Stimulated activated CD4-positive, alpha-beta T cell treated with anti-CD3 and anti-CD28 coated beads, Interleukin-4, amount 100 ng/mL, for 24 hours (primary cell): ENCODE measurements at places on chromosomes 5 and 9.

GRCh38 chr5:113846941-113847340 lies 333.4 kb downstream of the YTHDC2 start:
- no peak for DNase-seq

DNA sequence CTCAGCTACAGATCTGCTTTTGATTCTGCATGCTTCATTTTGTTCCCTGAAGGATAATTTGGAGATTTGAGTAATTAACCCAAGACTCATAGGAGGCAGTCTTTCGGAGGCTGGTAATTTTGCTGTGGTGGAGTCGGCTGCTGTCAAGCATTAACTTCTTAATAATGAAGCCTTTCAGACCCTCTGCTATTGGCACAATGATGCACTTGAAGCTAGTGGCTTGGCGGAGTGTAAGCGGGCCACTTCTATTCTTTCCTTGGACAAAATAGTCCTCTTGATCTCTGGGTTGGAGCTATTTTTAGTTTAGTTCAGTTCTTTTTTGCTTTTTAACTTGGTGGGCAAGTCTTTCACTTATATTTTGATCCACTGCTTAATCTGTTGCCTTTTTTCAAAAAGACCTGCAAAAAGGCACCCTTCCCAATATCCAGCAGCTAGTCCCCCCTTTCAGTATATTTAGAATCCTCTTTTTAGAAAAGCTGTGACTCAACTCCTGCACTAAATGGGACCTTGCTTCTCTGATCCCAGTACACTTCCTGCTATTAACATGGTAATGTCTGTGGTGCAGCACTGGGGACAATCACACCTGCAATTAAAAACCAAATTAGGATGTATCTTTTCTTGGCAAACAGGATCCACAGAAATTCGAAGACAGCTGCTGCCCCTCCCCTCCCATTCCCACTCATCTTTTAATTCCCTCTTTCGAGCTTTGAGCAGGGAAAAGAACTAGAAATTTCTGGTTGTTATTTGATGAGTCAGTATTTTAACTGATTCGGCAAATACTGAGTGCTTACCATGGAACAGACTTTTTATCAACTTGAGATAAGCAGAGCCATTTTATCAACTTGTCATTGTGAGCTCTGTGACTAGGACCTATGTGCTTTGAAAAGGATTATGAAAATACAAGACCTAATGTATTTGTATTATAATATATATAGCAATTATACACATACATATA lies 169.4 kb upstream of the ANKRD55 start:
- DNase-seq = no peak

GRCh38 chr9:91771864-91772263 lies 178.2 kb downstream of the ROR2 start:
- DNase-seq = no peak

DNA sequence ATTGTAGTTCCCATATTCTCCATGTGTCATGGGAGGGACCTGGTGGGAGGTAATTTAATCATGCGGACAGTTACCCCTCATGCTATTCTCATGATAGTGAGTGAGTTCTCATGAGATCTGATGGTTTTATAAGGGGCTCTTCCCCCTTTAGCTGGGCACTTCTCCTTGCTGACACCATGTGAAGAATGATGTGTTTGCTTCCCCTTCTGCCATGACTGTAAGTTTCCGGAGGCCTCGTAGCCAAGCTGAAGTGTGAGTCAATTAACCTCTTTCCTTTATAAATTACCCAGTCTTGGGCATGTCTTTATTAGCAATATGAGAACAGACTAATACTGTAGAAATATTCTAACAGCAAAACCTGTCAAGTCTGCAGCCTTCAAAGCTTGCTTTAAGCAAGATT lies 293.2 kb downstream of the CTNND2 start:
- DNase-seq = no peak

- DNase-seq = no peak
Measured at GRCh38 chr9:68599826-68600225, 59.1 kb upstream of the TMEM252 start.

DNA sequence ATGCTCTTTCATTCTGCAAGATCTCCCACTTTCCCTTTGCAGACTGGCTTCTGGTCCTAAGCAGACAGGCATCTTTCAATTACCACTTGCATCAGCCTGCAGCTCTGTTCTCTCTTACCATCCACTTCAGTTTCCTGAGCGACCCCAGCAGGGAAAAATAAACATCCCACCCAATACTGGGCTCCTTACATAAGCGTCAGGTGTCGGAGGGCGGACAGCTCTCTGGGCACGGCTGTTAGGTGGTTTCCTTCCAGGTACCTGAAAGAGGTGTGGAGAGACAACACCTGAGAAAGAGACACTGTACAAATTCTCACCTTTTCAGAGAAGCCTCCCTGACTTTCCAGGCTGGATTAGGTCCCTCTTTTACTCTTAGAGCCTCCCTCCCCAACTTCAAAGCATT lies 145.1 kb upstream of the PANK3 start:
- no peak for DNase-seq

DNA sequence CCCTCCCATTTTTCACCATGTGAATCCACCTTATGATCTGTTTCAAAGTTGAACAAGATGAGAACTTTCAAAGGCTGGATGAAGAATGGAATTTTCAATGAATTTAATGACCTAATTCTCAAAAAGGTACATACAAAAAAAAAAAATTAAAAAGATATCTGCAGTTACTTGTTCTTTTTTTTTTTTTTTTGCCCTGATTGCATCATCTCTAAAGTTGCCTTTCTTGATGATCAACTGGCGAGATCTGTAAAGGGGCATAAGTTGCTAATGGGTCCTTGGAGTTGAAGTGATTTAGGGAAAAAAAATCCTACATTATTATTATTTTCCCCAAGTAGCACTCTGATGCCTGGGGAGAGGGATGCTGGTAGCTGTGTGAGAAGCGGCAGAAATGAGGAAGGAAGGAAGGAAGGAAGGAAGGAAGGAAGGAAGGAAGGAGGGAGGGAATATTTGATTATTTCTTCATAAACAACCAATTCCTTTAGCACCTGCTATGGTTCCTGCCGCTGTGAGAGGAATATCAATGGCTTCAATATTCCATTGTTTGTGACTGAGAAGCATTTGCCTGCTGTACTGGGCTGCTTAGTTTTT lies 48.8 kb upstream of the CD180 start:
- no peak for DNase-seq

DNA sequence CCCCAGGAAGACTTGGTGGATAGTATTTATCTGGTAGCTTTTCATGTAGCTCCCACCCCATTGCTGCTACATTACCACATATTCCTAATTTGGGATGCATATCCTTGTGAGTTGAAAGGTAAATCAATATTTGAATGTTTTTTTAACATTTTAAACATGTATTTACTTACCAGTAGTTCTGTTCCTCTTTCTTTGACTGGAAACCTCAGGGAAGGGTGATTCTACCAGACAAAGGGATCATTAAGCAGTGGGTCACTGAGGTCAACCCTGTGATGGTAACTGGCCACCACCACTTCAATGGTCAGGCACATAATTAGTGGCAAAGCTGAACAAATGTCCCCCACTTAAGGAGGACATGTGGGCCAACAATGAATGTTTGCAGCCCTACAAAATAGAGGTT lies 27.2 kb upstream of the KLF9 start:
- no peak for DNase-seq

GRCh38 chr9:137316012-137316981 lies 14.2 kb upstream of the NRARP start:
- no peak for DNase-seq

DNA sequence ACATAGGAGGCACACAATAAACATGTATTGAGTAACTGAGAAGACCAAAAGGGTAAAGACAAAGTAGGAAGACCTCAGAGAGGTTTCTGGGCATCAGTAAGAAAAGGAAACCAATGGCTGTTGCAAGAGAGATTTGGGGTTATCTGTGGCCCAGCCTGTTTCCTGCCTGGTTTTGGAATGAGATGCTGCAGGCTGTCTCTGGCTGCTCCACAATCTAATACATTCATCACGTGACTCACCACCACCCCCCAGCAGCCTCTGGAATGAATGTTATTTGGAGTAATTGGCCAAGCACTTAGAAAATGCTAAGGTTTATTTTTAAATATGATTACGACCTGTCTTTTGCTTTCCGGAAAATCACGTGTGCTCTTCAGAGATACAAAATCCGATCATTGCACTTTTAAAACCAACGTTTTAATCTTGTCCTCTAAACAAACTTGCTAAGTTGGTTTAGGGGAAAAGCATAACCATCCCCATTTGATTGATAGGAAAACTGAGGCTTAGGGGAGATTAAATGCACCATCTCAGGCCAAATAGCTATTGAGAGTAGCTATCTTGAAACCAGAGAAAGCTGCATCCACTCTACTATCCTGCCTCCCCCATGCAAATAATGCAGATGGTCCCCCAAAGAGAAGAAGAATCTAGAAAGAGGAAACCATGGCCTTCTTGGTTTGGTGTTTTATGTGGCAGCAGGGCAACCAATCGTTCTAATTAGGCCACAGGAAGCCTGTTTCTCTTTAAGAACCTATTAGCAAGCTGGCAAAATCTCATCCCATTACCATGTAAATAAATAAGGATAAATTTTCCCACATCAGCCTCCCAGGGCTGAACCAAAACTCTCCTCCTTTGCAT lies 151.8 kb upstream of the ADRA1B start:
- DNase-seq = no peak

DNA sequence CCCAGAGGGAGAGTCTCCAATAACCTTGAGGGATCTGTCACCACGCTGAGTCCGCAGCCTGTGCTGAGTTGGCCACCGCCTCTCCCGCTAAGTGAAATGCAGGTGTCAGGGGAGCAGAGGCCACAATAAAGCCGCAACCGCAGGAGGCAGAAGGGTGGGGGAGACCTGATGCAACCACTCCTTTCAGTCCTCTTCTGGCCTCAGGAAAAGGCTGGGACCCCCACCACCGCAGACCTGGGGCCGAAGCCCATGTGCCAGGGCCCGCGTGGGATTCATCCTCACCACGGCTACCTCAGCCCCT lies 576 bp downstream of the MAP1B start:
- DNase-seq = no peak

DNA sequence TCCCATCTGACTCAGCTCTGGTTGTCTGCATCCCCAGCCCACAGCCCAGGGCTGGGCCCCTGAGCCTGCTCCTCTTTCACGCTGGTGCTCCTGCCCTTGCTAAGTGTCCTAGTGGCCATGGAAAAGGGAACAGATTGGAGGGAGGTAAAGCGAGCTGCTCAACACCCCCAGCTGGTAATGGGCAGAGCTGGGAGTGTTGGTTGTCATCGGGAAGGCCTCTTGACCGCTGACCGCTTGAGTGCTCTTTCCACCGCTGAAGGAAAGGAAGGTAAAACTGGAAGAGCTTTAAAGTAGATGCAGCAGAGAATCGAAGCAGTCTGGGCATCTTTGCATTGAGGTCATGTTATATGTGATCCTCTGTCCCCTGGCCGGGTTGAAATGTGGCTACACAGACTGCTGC lies 60.2 kb downstream of the CRB2 start:
- no peak for DNase-seq

GRCh38 chr9:136229096-136230065 lies 16.2 kb downstream of the QSOX2 start:
- DNase-seq = no peak

GRCh38 chr9:112764837-112765236 lies 14.3 kb downstream of the SNX30 start:
- DNase-seq = no peak

GRCh38 chr5:157371655-157372471 lies 88.2 kb upstream of the NIPAL4 start:
- DNase-seq = no peak

- DNase-seq = no peak
Measured at GRCh38 chr9:89361816-89362646, 43.7 kb downstream of the SECISBP2 start.

- no peak for DNase-seq
Measured at GRCh38 chr9:18068900-18069299, 405.1 kb upstream of the ADAMTSL1 start.

DNA sequence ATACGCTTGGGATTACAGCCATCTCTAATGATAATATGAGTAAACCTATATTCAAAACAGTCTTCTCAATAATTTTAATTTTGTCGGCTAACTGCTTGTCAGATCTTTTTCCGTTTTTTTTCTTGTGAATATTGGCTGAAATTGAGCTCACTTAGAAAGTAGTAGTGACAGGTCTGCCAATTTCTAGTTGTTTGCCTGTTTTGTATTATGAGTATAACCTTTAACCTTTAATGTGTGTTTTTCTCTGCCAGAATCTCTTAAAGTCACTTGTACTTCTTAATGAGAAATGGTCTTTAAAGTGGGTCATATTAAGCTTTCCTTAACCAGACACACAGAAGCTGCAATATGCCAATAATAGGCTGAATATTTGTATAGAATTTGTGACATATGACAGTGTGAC lies 511.0 kb downstream of the CSNK1G3 start:
- no peak for DNase-seq

GRCh38 chr5:18992264-18992663 lies 995.7 kb downstream of the CDH18 start:
- DNase-seq = no peak

GRCh38 chr5:155127552-155127951 lies 114.0 kb downstream of the KIF4B start:
- DNase-seq = no peak

- DNase-seq = no peak
Measured at GRCh38 chr5:1244255-1244654, 19.1 kb downstream of the SLC6A18 start.

GRCh38 chr5:115655994-115656393 lies 30.2 kb upstream of the TMED7 start:
- DNase-seq = no peak

DNA sequence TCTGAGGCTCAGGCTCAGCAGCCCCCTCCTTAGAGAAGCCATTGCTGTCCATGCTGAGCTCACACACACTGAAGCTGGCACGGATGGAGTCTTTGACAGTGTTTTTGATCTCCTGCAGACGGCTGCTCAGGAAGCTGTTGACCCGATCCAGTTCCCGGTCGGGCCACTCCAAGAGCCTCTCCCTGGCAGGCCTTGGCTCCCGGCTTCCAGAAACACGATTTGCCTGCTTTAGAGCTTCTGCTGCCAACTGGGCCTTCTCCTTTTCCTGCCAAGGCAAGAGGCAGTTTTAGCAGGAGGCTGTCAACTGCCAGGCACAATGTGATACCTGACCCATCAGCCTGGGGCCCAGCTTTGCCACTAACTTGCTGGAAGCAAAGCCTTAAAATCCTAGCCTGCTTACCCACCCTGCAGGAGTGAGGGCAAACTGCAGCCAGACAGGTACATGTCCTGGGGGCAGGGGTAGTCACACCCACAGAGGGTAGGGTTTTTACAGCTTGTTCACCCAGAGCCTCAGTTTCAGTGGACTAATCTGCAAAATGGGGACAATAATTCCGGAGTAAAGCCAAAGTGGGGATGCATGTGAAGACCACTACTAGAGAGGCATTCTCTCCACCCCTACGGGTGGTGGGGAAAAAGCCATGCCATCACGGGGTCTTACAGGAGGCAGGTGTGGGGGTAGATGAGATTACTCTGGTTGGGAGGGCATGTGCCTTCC lies 8.3 kb upstream of the DDX41 start:
- DNase-seq = no peak

- DNase-seq = no peak
Measured at GRCh38 chr5:157993201-157993600, 134.3 kb upstream of the CLINT1 start.

GRCh38 chr5:174523311-174524071 lies 200.9 kb upstream of the MSX2 start:
- DNase-seq = no peak

DNA sequence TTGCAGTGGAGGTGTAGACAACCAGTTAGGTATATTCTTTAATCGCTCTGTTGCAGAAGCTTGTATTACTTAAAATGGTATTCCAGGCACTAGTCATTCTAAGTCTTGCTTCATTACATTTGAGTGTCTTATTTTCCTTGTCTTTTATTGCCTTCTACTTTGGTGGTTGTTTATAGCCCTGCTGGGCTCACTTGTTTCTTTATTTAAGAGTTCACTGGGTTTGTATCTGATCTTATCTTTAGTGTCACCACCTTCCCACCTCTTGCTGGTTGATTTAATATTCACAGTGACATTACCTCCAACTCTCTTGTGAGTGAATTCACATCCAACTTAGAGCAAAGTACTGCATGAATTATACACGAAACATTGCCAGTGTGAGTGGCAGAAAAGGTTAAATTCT lies 83.6 kb upstream of the BNC2 start:
- no peak for DNase-seq
